HCT116 (cell line): ENCODE measurements at places on chromosomes 5 and 9. TPM values are rescaled to one million over a fixed set of nuclear protein-coding genes. Genes with fewer than 3 reads are reported as not detected.

DNA sequence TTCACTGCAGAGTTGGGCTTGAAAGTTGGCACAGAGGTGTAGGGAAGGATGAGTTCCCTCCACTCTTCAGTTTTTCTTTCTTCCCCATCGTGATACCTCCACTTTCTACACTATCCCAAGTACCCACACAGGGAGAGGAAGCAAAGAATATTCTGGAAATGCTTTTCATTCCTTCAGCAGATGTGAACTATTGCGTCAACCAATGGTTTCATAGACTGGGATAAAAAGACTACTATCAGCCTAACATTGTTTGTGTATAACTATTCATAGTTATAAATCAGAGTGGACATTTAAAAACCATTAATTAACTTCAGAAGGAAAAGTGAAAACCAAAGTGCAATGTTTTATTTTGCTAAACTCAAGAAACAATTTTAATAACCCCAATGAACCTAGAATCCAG is 63.6 kb upstream of the MAMDC2 start:
- no peak for DNase-seq

DNA sequence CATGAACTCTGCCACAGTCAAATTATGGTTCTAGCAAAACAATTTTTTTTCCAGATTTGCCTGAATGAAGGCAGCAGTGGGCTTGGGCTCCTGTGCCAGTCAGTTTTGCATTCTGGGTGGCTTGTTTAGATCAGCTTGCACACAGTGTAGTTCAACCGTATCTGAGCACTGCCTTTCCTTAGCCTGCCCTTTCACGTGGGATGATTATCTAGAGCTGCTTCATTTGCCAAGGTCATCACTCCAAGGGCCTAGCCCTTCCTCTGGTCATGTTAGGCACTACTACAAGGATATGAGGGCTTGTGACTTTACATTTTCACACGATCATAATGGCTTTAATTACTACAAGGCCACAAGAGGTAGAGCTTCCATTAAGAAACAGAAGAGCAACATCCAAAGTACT is 150.6 kb upstream of the EFNA5 start:
- DNase-seq, result no peak

- DNase-seq, result no peak
These were observed 29.1 kb upstream of the FREM1 start for GRCh38 chr9:14939378-14939777.

TRIM7 gene
- total RNA-seq, result 30.2 TPM

COL27A1 gene
- total RNA-seq, result 12.0 TPM
